ENCODE measurements at places on chromosomes 4 and X.

GRCh38 chr4:89312066-89312465 lies 4.5 kb upstream of the GPRIN3 start:
- DNase-seq = no peak

DNA sequence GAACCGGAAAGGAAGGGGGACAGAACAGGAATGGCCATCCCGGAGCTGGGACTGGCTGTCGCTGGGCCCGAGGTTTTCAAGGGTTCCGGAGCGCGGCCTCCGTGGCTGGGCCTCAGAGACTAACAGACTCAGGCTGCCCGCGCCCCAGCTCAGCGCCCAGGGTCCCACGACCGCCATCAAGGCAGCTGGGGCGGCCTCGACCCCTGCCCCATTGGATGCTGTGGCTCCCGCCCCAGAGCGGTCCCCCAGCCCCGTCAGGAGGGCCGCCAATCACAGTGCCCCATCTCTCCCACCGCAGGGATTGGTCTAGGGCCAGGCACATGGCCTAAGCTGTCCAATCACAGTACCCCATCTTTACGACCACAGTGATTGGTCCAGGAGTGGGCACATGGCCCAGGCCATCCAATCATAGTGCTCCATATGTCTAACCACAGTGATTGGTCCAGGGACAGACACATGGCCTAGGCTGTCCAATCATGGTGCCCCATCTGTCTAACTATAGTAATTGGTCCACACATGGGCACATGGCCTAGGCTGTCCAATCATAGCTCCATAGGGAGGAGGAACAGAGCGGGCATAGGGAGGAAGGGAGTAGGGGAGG lies 105.3 kb upstream of the NKX1-1 start:
- peak; percentile 51 for DNase-seq

GRCh38 chrX:70664726-70665125 lies 220.1 kb downstream of the DLG3 start:
- no peak for DNase-seq

DNA sequence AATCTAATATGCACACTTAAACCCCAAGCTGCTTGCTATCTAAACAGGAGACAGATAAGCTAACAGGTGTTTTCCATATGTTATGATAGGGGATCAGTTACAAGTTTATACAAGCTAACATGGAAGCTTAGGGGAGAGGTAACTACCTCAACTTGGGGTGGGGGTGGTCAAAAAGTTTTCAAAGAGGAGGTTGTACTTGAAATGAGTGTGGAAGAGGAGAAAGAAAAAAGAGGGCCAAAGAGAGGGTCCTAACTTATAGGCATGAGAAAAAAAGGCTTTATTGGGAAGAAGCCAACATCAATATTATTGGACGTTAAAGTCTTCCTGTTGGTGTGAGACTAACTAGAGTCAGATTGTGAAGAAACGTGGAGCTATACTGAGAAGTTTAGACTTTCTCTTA lies 205.9 kb downstream of the NDST4 start:
- DNase-seq = no peak

- DNase-seq = no peak
Observed at GRCh38 chrX:65866146-65866545, 173.7 kb downstream of the VSIG4 start.

DNA sequence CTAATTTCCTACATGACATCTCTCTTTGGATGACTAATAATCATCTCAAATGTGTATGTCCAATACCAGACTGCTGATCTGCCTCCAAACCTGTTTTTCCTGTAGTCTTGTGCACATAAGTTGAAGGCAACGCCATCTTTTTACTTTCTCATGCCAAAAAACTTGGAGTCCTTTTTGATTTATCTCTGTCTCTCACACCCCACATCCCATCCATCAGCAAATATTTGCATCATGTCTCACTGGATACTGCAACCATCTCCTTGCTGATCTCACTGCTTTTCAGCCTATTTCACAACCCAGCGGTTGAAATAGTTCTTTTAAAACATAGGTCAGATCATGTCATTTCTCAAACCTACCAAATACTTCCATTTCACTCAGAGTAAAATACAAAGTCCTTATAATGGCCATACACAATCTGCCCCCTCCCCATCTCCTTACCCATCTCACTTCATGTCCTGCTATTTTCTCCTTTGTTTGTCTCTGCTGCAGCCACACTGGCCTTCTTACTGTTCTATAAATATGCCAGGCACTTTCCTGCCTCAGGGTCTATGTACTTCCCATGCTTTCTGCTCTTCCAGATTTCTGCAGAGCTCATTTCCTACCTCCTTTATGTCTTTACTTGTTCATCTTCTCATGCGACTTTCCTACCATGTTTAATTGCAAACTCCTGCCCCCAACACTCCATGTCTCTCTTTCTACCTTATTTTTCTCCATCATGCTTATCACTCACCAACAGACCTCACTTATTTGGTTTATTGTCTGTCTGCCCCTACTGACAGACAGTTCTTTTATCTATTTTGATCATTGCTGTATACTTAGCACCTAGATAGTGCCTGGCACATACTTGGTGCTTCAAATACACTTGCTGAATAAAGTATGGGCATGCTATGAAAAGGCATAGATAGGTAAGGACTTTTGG lies 98.8 kb downstream of the ANXA3 start:
- DNase-seq = peak; percentile 73

DNA sequence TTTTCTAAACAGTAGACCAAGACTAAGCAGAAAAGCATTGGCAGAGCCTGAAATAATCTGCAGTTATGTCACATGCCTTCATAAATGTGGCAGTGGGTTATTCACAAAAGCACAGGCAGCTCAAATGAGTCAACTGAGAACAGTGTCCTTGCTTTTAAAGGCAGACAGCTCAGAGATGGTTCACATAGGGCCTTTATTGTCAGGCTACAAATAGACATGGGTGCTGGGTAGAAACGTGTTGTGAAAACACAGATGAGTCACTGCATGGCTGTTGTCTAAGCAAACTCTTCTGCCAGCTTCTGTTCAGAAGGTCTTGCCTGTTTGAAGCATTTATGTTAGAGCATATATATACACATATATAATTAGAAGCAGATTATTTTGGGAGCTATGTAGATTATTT lies 118.0 kb downstream of the SLC4A4 start:
- no peak for DNase-seq

DNA sequence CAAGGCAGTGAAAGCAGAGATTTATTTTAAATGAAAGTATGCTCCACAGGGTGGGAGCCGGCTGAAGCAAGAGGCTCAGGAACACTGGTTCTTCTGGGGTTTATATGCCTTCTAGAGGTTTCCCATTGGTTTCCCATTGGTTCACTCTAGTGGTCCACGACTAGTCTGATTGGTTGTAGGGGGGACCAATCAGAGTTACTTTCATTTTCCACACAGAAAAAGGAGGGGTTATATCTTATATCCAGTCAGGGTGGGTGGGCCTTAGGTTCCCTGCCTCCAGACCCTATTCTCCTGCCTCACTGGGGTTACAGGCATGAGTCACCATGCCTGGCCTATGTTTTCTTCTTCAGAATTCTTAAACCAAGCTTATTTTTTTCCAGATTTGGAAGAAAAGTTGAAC lies 101.6 kb downstream of the KLHL8 start:
- no peak for DNase-seq

DNA sequence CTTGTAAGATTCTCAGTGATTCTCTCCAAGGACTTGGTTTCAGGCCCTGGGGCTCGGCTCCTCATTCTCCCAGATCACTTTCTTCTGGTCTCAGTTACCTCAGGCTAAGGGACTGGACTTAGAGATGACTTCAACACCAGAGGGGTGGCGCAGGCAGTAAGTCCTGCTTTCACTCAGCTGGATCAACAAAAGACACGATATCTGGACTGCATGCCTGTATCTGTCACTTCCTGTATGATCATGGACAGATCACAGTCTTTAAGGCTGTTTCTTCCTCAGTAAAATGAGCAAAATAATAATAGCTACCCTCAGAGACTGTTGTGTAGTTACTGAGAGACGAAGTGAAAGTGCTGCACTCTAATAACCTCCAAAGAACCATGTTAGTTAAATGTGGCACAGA lies 19.5 kb upstream of the CXCR3 start:
- no peak for DNase-seq

DNA sequence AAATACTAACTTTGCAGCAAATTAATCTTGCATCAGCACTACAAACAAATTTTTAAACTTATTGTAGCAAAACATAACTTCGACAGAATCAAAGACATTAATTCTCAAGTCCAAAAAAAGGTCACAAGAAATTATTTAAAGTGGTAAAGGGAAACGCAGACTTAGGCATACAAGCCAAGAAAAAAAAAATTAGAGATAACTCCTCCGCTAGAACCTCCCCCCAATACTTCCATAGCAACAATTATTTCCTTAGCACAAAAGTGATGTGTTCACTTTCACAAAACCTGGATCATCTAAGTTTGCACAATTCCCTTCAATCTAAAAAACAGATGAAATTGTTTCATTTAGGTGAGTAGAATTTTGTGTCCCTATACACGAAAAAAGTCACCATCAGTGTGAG lies 1.1 kb downstream of the LRBA start:
- no peak for DNase-seq

GRCh38 chr4:106039796-106040195 lies 144.5 kb downstream of the NPNT start:
- DNase-seq = no peak

DNA sequence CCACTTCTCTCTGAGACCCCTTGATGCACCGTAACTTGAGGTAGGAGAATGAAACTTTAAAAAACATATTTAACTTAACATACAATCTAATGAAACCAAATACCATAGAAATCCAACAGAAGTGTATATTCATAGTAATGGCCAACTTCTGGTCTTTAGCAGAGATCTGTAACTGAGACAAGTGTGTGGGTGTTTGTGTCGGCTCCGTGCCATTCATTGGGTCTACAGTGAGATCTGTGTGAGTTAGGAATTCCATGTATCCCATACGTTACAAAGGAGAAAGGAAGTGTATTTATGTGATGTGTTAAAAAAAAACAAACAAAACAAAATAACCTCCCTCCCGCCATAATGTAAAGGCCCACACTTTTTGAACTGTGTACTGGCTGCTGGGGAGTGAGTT lies 348.0 kb upstream of the NR3C2 start:
- no peak for DNase-seq

DNA sequence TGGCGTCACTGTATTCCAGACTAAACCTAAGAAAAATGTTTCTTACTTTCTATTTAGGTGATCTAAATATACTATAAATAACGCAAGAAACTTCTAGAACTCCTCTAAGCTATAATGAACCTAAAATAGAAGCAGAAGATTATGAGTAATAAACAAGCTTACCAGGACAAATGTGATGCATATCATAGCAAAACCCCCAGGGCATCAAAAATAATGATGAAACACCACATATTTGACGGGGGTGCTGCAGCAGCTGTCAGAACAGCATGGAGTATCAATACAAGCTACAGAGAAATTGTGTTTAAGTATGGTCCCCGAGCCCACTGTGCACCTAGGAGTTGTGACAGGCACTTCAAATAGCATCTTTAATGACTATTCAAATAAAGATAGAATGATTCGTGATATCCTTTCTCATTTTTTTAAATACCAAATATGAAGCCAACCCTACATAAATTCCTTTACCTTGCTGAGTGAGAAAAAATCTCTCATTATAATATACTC lies 337.3 kb downstream of the CENPC start:
- no peak for DNase-seq

DNA sequence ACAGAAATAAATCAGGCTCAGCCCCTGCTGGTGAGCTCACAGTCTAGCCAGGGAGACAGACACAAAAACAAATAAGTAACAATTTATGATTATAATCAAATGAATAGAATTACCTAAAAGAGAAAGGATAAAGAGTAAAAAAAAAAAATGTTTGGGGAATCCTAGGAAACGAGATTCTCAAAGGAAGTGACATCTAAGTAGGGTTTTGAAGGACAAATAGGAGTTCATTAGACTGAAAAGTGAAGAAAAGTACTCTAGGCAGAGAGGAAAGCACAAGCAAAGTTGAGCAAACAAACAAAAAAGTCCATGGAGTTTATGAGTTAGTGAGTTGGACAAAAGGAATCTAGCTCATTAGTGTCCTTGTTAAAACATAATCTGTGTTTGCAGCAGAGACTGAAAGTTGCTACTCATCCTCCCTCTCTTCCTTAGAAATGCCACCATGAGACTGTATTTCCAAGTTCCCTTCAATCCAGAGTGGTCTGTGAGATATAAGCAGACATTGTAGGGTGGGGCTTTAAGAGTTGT lies 145.6 kb downstream of the SPATA18 start:
- DNase-seq = no peak

DNA sequence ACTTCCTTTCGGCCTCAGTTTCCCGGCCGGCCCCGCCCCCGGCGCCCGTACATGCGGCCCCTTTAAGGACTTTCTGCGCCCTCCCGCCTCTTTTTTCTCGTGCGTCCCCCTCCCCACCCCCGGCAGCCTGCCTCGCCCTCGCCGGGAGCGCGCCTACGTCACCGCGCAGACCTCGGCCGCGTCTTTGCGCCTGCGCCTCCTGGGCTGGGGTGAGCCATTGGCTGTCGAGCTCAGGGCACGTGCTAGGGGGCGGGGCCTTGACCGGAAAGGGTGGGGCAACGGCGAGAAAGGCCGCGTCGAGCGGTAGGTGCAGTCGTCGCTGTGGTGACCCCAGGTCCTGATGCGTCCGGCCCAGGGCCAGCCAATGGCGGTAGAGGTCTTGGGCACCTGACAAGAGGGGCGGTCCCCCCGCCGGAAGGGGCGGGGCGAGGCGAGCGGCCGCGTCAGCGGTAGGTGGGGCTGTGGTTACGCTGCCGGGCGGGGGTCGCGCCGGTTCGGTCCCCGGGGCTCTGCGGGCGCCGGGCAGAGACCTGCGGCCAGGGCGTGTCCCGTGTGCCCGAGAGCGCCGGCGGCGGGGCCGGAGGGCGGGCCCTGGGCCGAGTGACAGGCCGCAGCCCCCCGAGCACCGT lies at the start of gene UVSSA:
TSS of gene UVSSA (plus strand) at position 428 of the 629 bp plus-strand sequence. CDS start 884 bp downstream, outside the sequence.
- DNase-seq = peak; percentile 100

DNA sequence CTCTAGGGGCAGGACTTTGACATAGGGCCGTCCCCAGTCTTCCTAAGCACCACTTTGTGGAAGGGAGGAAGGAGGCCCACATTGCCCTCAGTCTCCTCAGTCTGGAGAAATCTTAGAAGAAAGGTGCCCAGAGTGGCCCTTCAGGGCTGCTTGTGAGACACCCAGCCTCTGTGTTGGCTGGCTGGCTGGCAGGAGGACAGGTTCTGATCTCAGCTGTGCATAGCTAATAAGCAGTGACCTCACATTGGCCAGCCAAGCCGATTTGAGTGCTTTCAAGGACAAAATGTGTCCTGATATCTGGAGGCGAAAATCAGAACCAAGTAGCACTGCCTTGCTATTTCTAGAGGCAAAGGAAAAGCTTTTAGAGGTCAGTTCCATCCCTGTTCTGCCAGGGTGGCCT lies 211.5 kb downstream of the BCOR start:
- DNase-seq = no peak

All from CD14-positive monocyte (primary cell).